Activated T-cell treated with anti-CD3 and anti-CD28 coated beads, Interleukin-2, amount 50 U/mL, for 4 hours (primary cell): ENCODE measurements at places on chromosomes 5 and 9. TPM values are rescaled to one million over a fixed set of nuclear protein-coding genes. Genes with fewer than 3 reads are reported as not detected.
A peak's percentile ranks its signal among the peaks of the same experiment; 100 is the strongest.

DNA sequence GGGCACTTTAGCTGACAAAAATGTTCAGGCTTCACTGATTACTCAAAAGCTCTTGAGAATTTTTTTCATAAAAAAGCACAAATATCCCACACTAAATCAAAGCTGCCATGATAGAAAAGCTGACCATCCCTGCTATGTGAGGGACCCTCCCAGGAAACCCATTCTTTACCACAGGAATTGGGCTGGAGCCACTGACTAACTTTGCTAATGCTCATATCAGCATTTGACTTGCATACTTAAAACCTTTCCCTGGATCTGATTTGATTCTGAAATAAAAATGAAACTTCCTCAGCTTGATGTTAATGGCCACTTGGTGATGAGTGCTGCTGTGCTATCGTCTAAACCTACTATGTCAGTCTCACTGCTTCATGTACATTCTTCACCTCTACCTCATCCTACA lies 243.6 kb downstream of the PRELID2 start:
- DNase-seq: no peak

DNA sequence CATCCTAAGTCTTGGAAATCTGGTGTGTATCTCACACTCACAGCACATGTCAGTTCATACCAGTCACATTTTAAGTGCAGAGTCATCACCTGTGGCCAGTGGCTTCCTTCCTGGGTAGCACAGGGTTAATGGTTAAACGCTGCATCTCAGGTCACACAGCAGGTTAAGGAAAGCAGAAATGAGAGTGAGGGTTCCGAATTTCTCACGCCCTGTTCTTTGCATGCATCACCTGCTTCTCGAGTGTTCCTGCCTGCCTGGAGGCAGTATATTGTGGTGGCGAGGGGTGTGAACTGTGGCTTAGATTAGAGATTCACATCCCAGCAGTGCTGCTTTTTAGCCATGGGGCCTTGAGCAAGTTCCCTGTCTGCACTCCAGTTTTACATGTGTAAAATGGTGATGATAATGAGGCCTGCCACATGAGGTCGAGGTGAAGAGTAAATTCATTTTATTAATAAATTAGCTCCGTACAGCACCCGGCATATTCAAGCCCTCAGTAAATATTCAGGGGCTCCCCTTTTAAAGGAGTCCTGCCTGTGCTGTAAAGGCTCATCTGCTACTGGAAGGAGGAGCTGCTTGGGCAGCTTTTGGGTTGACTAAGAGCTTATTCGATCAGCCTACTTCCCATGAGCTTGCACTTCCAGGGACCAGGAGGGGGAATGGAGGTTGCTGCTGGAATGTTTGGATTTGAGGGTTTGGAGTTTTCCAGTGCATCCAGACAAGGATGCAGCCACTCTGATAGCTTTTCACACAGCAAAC lies 61.1 kb upstream of the SAP30L start:
- no peak for DNase-seq

- no peak for DNase-seq
Measured at GRCh38 chr5:144794922-144795321, 624.2 kb downstream of the KCTD16 start.

GABRA1 gene
- not detected for total RNA-seq

SLC34A1 gene
- not detected for total RNA-seq

- DNase-seq: no peak
Measured at GRCh38 chr5:14414007-14414406, 167.6 kb upstream of the OTULINL start.

DNA sequence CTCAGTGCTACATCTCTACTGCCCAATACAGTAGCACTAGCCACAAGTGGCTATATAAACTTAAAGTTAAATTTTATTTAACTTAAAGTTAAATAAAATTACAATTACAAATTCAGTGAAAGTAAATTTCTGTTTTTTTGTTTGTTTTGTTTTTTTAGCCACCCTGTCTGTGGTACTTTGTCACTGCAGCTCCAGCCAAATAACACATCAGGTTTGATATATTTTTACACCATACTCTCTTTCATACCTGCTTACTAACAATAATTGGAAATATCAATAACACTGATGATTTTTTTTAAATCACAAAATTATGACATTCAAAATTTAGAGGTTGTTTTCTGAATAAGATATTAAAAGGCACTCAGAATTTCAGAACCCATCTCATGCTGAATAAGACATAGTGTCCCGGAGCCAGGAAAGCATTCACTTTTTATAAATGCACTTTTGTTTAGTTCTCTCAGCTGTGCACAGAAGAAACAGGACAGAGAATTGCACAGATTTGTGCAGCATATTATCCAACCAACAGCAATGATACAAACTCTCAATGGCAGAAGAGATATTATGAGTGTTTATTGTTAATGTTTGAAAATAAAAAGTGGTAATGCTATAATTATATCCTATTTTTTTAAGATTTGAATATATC lies 92.6 kb downstream of the EDIL3 start:
- DNase-seq: no peak

PCDHA9 gene
- total RNA-seq: not detected

ZBTB34 gene
- total RNA-seq: 4.9 TPM

DNA sequence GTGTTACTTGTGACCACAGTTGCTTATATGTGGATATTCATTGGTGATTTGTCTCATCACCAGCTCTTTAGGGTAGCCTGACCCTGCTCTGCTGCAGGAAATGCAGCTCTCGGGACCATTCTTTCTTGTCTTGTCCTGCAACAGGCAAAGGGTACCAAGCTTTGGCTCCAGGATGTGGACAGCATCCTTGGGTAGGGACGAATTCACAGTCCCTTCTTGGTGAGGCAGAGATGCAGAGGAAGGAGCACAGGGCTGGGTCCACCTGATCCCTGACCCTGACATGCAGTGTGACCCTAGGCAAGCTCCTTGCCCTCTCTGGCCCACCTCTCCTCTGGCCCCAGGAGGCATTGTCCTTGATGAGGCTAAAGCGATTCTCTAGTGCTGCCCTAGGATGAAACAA lies 37.0 kb upstream of the SYNPO start:
- no peak for DNase-seq

DNA sequence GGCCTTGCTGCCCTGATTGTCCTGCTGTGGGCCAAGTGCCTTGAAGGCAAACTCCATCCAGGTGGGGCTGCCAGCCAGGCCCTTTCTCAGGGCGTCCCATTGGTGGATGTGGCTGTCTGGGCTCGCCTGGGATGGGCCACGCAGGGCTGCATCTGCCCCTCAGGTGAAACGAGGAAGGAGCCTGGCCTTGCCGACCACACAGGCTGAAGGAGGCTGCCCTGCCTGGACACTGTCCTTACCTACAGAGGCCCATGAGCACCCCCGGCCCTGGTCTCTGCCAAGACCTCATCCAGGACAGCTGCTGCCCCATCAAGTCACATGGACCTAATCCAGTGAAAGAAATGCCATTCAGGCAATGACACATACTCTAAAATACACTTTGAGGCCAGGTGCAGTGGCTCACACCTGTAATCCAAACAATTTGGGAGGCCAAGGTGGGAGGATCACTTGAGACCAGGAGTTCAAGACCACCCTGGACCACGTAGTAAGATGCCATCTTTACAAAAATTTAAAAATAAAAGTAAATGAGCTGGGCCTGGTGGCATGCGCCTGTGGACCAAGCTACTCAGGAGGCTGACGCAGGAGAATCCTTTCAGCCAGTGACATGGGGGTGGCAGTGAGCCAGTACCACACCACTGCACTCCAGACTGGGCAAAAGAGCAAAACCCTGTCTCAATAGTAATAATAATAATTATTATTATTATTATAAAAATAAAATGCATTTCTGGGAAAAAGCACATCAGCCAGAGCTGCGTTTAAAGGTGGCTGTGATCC lies 33.9 kb downstream of the PNPLA7 start:
- DNase-seq: no peak

- DNase-seq: no peak
Measured at GRCh38 chr5:59328709-59329296, 564.7 kb downstream of the PDE4D start.

- DNase-seq: no peak
Measured at GRCh38 chr5:158233735-158234322, 374.9 kb upstream of the CLINT1 start.

DNA sequence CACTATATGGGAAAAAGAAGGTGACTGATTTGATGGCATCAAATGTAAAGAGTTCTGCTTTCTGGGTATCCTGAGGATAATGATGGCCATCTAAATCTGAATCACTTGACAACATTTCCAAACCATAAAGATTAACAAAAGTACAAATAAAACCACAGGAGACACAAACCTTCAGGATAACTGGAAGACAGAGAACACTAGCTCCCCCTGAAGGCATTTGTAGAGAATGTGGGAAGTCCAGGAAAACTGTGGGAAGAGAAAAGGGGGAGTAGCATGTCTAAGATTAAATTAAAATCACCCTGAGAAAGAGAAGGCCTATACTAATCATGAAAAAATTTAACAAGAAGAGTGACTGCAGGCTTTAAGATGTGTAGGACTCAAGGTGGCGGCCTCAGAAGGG lies 116.2 kb downstream of the PRELID2 start:
- DNase-seq: no peak

- no peak for DNase-seq
Measured at GRCh38 chr5:128629157-128629556, 91.1 kb upstream of the FBN2 start.

- no peak for DNase-seq
Measured at GRCh38 chr5:57653636-57654290, 171.2 kb upstream of the ACTBL2 start.

CTXN3 gene
- not detected for total RNA-seq

NUTM2F gene
- not detected for total RNA-seq

KCNV2 gene
- total RNA-seq: not detected

DNA sequence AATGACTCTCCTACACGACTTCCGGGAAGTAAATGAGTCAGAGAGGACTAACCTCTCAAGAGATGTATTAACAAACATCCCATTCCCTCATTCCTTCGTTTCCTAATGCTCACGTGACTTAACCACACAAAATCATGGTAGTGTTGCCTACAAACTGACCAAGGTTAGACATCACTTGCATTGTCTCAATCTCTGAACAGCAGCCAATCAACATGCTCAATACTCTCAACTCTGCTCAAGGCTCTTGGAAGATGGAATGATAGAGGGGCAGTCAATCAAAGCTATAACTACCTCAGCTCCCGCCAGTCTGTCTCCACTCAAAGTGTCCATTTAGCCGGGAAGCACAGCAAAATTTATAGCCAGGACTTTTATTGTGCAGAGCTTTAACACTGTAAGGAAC lies 143.8 kb upstream of the PIK3R1 start:
- no peak for DNase-seq

DNA sequence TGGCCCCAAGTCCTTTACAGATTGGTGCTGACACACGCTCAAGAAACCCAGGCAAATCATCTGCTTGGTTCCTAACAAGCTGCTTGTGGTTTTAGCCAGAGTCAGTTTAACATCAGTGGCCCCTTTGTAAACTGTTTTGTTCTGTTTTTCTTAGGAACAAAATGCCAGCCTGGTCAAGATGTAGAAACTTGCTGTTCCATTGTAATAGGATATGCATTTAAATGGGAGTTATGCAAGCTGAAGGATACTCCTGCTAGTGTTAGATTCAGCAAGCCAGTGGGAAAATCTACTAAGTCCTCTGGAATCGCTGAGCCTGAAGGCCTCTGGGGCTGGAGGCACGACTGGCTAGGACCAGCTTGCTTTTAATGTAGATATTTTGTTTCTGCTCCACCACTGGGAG lies 391.1 kb downstream of the TLE4 start:
- DNase-seq: no peak

SLC25A2 gene
- 0.18 TPM for total RNA-seq

DNA sequence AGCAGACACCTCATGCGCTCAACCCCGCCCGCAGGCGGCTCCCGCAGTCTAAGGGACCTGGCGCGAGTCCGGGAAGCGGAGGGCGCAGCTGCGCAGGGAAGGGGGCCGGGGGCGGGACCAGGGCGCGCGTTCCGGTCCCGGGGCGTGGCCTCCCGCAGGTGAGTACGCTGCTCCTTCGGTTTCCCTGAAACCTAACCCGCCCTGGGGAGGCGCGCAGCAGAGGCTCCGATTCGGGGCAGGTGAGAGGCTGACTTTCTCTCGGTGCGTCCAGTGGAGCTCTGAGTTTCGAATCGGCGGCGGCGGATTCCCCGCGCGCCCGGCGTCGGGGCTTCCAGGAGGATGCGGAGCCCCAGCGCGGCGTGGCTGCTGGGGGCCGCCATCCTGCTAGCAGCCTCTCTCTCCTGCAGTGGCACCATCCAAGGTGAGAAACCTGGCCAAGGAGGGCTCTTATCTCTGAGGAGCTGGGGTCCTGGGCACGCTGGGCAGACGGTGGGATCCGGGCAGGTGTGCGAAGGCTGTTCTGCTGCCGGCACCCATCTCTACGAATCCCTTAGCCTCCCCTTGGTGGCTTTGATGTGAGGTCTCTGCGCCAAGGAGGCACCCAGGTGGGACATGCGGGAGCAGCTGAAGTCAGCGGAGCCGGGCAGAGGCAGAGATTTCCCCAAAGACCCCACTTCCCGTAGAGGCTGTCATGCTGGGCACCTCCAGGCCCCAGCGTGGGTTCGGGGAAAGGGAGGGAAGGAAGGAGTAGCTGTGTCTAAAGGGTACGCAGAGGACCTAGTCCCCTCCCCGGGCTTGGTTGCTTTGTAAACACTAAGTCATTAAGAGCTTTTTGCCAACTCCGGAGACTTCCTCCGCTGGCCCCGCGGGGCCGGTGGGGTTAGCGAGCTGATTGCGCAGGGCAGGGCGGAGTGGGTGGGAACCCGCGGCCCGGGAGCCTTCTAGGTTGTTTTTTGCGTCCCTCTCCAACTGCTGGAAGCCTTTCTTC lies at the start of gene F2RL1:
Gene F2RL1, plus strand, starts transcription at position 187 of the 988 bp plus-strand sequence. Its CDS starts 153 bp downstream, at position 340.
- peak; percentile 52 for DNase-seq

PELO gene
- 26.5 TPM for total RNA-seq

TEX48 gene
- total RNA-seq: not detected

IFNA21 gene
- total RNA-seq: not detected

DNA sequence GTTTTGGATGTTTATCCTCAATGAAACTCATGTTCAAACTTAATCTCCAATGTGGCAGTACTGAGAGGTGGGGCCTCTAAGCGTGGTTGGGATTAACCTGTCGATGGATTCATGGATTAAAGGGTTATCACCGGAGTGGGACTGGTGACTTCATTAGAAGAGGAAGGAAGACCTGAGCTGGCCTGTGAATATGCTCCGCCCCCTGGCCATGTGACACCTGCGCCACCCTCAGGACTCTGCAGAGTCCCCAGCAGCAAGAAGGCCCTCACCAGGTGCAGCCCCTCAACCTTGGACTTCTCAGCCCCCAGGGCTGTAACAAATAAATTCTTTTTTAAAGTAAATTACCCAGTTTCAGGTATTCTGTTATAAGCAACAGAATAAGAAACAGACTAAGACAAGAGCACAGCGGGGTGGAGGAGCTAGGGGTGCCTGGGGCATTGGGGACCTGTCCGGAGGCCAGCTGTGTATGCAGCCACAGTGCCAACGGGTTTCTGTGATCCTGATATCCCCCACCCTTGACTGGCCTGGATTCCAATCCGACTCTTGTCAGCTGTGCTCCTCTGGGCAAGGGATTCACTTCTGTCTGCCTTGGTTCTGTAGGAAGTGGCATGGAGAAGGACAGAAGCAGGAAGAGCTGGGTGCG lies 3.2 kb upstream of the MAPK9 start:
- DNase-seq: no peak

- DNase-seq: no peak
Measured at GRCh38 chr5:169085636-169086035, 215.3 kb downstream of the SLIT3 start.
